ENCODE measurements at places on chromosomes 2 and 18.

DNA sequence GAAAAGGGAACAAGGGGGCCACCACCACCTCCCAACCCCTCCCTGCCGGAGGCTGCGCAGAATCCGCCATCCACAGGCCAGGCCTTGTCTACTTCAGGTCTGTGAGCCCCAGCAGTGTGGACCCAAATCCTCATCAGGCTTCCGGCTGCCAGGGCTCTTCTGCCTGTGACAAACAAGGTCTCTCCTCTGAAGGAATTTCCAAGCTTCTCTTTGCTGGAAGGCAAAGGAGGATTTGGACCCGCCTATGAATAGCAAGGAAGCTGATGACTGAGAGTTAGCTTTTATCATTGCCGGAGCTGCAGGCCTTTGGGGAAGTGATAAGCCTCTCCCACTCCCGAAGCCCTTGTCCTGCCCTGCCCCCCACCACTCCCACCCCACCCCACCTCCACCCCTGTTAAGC is 93.7 kb upstream of the SH3BP4 start:
- no peak for DNase-seq

GRCh38 chr2:193695367-193695766 is 1500.6 kb upstream of the TMEFF2 start:
- peak; percentile 0 for DNase-seq

GRCh38 chr18:31892936-31893335 is 50.0 kb downstream of the TRAPPC8 start:
- no peak for DNase-seq

GRCh38 chr2:18425210-18425703 is 135.2 kb downstream of the RDH14 start:
- no peak for DNase-seq

DNA sequence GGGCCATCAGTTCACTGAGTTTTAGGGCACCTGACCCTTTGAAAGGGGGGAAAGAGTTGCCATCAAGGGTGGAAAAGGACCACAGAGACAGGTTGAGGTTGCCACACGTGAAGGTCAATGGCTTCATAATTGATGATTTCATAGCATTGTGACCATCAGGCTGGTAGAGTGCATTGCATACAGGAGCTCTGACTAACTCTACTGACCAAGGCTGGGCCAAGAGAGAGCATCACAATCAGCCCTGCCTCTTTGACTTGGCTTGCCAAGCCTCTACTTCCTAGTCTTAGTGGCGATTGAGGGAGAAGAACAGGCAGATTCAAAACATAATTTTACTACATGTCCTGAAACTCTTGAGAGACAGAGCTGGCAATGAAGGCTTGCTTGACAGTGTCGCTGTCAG is 5.8 kb upstream of the TNP1 start:
- peak; percentile 24 for DNase-seq

DNA sequence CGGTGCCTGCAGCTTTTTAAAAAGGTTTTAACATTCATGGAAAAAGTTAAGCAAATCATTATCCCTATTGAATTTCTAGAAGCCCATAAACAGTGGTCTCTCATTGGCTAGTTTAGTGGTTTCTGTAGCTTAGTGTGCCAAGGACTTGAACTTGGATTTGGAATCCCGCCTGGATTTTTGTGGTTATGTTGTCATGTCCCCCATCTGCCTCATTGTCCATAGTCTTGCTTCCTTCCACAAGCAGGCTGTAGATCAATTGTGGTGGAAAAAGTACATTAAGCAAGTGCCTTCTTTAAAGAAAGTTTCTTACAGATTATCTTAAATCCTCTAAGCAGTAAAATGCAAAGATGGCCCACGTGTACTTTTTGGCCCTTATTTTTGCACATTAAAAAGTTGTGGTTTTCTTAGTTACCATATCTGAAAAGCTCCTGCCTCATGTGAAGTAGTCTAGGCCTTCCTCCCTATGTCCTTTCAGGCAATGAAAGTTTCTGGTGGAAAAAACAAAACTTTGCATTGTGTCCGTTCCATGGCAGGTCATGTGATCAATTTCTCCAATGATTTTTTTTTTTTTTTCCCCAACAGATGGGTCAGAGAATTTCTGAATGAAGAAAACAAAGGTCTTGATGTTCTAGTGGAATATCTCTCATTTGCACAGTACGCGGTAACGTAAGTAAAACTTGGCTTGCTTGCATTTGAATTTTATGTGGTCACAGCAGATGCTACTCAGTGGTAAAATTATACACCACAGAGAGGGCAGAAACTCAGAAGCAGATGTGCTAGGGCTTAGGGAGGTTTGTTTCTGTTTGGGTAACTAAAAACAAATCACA is 158.9 kb downstream of the PRPF40A start:
- DNase-seq = no peak

DNA sequence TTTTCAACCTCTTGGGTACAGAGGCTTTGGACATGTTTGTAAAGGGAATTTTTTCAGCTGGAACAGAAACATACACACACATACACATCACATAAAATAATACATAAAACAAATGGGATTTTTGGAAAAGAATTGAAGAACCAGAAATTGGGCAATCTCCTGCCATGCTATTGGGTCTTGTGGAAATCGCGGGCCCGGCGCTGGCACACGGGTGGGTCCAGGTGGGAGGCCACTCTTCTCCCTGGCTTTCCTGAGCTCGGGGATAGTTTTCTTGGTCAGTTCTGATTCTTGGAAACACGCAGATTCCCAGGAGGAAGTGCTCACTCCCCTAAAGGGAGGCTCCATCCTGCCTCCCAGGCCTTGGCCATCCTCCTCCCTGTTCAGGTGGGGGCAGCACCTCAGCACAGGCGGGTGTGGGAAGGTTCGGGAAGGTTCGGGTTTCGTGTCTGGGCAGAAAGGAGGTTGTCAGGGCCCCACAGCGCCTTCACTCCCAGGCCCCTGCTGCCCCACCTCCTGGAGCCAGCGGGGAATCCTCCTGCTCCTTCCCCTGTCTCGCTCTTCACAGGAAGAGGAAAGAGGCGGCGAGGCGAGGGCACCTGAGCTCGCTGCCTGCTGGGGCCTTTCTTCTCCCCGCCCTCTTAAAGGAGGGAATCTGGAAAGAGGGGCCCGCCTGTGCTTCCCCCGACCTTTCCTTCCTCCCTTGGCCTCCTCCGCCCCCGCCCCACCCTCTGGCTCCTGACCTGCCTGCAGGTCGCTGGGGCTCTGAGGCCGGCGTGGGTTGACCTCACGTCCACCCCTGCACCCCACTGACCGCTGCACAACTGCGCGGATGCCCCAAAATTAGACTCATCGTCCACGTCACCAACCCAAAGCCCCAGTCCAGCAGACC is 97.8 kb upstream of the PXDN start:
- no peak for DNase-seq

GRCh38 chr2:224287531-224287930 is 114.4 kb downstream of the FAM124B start:
- DNase-seq = no peak

DNA sequence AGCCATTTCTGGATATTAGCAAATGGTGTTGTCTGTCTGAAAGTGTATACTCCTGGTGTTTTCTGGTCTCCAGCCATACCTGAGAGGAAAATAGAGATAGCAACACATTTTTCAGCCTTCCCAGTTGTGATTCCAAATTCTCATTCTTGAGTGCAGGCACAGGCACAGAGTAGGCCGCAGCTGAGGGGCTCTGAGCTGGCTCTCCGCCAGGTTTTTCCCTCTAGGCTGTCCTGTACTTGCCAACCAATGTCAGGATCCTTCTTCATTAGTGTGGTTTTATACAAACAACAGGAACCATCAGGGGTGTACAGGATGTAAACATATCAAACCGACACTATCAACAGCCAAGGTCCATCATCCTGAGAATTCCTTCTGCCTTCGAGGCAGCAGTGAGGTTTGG is 1733.6 kb upstream of the CELF4 start:
- no peak for DNase-seq

Data from inflammatory macrophage (primary cell).